Cerebellar nuclear complex (tissue), 1 donor: ENCODE measurements at places on chromosomes 13 and 19.

GRCh38 chr13:71831716-71832115 lies 35.3 kb downstream of the DACH1 start:
- DNase-seq: no peak

DNA sequence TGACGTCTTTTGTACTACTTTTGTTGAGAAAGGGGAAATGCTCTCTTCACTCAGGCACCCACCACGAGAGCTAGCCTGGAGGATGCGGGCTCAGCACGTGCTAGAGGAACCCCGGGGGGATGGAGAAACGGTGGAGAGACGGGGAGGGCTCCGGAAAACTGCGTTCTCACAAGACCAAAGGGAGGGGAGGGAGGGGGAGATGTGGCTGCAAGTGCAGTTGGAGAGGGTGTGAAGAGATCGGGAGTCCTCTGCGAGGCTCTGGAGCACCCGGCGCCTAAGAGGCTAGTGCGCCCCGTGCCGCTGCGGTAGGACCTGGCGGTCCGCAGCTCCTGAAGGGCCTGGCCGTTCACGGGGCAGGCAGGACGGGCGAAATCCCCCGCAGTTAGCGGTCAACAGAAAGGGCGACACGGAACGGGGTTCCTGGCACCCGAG lies 43.4 kb upstream of the XPO4 start:
- no peak for DNase-seq

DNA sequence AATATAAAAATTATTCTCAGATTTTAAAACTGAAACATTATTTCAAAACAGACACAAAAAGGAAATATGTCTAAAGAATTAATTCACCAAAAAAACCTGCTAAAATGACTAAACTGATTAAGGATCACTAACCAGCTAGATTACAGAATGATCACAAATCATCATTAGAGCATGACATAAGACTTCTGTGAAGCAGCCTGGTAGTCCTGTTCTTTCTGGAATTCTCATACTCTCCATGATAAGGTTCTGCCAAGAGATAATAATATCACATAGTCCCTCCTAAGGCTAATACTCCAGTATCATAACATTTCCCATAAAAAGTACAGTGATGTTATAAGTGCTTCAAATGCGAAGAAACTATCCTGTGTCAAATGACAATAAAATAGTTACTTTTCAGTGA lies 1814.9 kb downstream of the SLITRK5 start:
- DNase-seq: no peak

DNA sequence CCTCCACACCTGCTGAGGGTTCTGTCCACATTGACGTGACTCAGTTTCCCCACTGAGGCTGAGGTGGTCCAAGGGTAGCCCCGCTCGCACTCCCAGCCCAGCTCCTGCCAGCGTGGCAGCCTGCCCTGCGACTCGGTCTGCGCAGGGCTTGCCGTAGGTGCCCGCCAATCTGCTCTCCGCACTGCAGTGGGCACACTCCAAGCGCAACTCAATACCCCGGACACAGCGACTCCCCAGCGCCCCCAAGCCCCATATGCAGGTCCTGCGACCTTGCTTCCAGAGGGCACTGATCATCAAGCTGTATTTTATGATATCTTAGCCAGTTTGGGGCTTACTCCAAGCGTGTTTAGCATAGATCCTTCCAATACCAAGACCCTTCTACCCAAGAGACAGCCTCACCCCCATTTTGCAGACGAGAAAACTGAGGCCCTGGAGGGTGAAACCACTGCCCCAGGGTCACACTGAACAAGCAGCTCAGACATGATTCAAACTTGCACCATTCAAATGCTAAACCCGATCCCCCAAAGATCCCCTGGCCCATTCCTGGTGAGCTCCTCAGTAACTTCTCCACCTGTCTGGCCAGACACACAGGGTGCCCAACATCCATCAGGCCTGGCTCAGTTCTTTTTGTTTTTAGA lies 13.5 kb downstream of the PTPRS start:
- DNase-seq: no peak

DNA sequence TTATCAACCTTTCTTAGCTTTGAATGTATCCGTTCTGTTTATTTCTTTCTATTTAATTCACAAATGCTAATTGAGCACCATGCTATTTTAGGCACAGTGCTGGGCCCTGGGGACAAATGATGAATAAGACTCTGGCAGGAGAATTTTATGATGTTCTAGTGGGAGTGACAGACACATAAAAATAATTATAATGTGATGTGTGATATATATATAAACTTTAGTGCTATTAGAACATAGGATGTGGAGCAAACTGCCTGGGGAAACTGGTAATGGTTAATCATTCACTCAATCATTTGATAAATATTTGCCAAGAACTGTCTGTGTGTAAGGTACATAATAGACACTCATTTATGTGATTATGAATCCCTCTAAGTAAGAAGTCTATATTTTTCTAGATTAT lies 50.7 kb upstream of the FRY start:
- DNase-seq: no peak

- no peak for DNase-seq
These were observed 2.9 kb downstream of the UPF1 start for GRCh38 chr19:18834644-18834984.

DNA sequence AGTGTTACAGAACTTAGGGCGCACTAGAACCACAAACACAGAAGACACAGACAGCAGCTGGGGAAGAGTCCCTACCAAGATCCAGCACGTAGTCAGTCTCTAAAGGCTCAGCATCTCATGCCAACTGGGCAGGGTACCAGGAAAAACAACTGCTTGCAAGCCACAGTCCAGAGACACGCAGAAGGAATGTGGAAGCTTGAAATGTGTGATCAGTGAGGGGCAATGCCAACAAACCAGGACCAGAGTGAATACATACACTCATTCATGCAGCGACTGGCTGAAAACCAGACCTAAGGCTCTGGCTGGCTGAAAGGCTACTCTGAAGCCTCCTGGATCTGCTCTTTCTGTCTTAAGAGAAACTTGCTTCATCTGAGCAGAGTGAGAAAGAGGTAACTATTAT lies 1484.8 kb downstream of the EFNB2 start:
- DNase-seq: no peak

GRCh38 chr13:110636701-110637201 lies 21.4 kb downstream of the NAXD start:
- no peak for DNase-seq

- no peak for DNase-seq
These were observed 155.6 kb upstream of the IRS2 start for GRCh38 chr13:109941951-109942350.

GRCh38 chr13:40779796-40780285 lies 8.9 kb upstream of the MRPS31 start:
- DNase-seq: no peak

DNA sequence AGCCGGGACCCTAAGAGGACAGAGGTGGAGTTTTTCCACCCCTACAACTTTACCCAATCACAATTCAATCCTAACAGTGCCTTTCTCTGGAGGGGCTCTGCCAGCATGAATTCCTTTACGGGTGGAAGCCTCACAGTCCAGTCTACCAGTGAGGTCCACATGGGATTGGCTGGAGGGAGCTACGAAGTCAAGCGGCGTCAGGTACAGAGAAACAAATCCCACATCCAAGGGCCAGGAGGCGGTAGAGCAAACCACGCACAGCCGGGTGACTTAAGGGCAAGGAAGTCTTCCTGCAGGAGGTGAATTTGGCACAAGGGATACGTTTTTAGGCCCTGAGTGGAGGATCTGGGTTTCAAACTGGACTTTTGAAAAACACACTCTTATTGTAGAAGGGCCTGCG lies 199.6 kb downstream of the UQCRFS1 start:
- no peak for DNase-seq

DNA sequence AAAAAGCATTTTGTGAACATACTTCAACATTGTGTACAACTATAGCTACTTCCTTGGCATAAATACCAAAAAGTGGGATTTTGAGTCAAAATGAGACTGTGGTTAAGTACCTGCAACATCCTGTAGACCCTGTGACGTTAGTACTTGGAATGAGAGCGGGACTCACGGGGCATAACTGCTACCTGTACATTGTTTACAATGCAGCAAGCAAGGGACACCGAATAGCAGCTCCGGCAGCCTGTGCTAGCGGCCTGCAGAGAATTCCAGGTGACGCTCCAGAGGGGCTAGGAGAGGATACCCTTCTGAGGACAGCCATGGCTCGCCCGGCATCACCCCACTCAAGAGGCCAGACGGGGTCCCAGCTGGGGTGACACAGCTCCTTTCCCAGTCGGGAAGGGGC lies 824 bp upstream of the ZNF331 start:
- no peak for DNase-seq

- no peak for DNase-seq
These were observed 224.4 kb downstream of the LACC1 start for GRCh38 chr13:44104197-44104490.

DNA sequence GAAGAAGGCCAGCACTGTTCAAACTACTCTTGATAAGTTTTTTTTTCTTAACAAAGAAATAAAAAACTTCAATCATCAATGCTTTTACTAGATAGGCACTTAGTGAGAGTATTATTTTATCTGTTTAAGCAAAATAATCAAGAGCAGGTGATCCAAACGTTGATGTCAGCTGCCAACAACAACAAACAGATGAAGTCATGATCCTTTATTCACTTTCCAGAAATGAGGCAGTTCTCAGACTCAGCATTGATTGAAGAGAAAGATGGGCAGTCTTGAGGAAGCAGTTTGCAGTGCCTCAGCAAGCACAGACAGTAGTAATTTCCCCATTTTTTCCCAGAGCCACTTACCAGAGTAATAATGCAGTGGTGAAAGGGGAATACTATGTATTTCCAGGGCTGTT lies 38.4 kb upstream of the CSNK1A1L start:
- DNase-seq: no peak

- no peak for DNase-seq
These were observed 109.2 kb downstream of the FNDC3A start for GRCh38 chr13:49084961-49085360.

DNA sequence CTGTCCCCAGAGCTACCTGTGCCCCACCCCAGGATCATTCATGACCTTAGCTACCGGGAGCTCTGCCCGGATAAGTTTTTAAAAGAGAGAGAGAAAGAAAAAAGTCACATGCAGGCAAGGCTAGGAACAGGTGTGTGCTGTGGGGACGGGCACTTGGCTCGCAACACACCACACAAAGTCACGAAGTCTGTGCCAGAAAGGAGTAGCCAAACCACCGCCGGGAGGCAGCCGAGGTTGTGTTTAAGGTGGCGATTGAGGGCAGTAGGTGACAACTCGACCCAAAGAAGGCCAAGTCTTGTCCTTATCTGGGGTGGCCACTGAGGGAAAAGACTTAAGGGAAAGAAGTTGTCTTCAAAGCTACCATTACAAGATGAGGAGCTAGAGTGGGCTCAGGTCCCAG lies 4.6 kb upstream of the TSHZ3 start:
- DNase-seq: no peak

- no peak for DNase-seq
These were observed 25.3 kb downstream of the RASA3 start for GRCh38 chr13:114106991-114107685.

GRCh38 chr13:104625201-104625600 lies 1559.0 kb upstream of the SLC10A2 start:
- DNase-seq: no peak

- DNase-seq: no peak
These were observed 1404.8 kb downstream of the SLITRK1 start for GRCh38 chr13:82477436-82477835.

- DNase-seq: no peak
These were observed 2.8 kb downstream of the THAP8 start for GRCh38 chr19:36051236-36051635.

DNA sequence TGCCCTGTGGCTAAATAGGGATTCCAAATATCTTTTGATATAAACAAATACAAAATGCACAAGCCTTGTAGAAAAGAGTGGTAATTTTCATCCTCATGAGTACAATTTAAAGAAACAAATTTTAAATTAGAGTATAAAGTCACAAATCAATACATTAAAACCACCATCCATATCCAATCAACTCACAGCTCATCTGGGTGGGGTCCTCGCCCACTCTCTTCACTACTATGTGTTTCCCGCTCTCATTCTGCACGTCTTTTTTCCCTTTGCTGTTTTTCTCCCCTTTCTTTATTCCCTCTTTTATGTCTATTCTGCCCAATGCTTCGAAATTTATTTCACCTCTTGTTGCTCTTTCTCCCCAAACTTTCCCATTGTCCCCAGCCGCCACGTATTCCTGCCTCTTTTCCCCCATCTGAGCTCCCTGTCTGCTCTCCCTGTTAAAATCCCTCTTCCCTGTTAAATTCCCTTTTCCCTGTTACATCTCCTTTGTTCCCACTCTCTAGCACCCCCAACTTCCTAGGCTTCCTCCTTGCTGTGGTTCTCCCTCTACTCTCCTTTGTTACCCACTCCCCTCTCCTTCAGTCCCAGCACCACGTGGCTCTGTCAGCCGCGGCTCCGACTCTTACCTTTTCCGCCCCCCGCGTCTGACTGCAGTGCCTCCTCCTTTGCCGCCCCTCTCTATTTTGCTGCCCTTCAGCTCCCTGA lies 1.3 kb downstream of the ZNF616 start:
- DNase-seq: no peak

- no peak for DNase-seq
These were observed 11.5 kb upstream of the SUPT20H start for GRCh38 chr13:37070956-37071355.

DNA sequence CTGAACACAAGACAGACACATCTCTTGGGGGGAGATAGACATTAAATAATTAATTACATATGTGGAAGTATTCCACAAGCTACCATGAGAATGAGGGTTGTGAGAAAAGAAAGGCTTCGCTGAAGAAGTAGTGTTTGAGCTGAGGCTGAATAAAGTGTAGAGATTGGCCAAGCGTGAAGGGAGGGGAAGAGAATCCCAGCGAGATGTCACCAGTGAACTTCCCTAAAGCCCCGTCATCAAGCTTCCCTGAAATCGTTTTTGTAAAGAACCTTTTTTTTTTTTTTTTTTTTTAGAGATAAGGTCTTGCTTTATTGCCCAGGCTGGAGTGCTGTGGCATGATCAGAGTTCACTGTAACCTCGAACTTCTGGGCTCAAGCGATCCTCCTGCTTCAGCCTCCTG lies 235.2 kb downstream of the KCNRG start:
- no peak for DNase-seq

- DNase-seq: no peak
These were observed 4.5 kb upstream of the EEF1AKMT1 start for GRCh38 chr13:20778311-20778710.

DNA sequence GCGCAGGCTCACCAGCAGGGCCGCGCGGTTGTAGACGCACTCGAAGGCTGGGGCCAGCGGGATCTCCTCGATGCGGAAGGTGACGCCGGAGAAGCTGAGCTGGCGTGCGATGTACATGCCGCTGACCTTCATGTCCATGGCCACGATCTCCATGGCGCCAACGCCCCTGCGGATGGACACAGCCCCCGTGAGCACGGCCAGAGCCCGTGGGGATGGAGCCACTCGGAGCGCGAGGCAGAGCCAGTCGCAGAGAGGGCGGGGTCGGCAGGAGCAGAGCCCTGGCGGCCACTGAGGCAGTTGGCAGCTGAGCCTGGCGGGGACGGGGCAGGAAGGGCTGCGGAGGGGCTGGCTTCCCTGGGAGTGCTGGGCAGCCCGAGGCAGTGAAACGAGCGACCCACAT lies 15.2 kb downstream of the GPX4 start:
- no peak for DNase-seq

DNA sequence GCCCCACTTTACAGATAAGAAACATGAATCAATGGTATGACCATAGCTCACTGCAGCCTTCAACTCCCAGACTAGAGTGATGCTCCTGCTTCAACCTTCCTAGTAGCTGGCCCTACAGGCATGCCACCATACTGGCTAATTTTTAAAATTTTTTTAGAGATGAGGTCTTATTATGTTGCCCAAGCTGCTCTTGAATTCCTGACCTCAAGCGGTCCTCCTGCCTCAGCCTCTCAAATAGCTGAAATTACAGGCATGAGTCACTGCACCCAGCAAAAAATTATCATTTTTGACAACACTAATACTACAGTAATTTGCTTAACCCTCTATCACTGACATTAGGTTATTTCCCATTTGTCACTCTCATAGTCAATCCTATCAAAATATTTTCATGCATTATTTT lies 14.7 kb downstream of the CAB39L start:
- DNase-seq: no peak
